ENCODE measurements at places on chromosomes 4 and X.

DNA sequence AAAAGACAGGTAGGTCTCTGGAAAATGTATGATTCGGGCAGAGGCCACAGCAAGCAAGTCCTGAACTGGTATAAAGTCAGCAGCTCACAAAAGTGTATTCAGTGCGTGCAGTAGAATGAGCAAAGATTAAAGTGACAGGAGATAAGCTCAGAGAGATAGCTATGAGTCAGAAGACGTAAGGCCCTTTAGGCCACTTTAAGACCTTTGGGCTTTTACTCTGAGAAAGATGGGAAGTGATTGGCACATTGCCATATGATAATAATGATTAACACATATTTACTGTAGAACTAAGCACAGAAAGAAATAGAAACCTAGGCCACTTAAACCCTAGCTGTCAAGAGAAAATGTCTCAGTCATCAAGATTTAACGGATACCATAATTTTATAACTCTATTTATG, 51.7 kb downstream of the TBCK start:
- DNase-seq, result no peak

GRCh38 chr4:169439244-169439643, 168.5 kb upstream of the SH3RF1 start:
- peak; percentile 39 for DNase-seq

DNA sequence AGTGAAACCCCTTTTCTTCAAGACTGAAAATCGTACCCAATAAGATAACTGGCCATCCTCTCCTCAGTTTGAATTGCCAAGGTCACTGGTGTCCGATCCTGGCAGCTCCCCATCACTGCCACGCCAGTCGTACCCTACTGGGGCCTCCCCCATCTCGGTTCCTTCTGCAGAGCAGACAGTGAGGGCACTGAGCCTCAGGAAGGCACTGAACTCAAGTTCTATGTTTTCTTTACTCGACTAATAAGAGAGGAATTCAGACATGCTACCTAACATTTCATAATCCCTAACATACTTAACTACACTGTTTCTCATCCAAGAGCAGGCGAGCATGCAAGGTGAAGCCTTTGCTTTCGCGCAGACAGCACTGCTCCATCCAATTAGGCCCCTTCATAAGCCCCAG, 23.4 kb downstream of the ZFYVE28 start:
- peak; percentile 54 for DNase-seq

DNA sequence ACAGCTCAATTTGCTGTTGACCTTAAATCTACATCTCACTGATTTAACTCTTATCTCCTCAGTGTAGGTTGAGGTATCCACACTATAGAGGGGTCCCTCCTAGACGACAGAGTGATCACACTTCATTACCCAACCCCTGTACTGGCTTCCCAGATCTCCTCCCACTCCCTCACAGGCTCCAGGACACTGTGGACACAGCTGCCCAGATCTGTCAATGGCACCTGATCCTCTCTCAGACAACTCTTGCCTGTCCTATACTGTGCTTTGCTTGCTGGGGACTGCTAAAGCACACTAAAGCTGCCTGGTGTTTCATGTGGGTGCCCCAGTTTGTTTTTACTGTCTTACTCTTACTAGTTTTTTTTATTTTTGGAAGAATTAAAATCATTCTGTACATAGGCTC, 27.9 kb downstream of the RAB40AL start:
- no peak for DNase-seq

DNA sequence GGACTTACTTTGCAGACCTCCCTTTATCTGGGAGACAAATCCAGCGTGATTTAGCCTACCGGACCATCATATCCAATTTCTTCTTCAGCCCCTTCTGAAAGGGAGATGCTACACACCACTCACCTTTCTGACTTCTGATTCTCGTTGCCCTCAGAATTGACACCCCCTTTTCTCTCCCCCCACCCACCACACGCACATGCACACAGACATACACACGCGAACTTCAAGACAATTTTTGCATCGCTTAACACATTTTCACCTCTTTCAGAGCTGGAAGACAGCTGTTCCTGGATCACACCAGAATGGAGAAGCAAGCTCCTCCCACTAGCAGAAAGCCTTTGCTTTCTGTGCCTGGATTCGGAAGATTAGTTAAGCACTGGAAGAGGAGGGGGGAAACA, 1.0 kb upstream of the SNCA start:
- peak; percentile 29 for DNase-seq

DNA sequence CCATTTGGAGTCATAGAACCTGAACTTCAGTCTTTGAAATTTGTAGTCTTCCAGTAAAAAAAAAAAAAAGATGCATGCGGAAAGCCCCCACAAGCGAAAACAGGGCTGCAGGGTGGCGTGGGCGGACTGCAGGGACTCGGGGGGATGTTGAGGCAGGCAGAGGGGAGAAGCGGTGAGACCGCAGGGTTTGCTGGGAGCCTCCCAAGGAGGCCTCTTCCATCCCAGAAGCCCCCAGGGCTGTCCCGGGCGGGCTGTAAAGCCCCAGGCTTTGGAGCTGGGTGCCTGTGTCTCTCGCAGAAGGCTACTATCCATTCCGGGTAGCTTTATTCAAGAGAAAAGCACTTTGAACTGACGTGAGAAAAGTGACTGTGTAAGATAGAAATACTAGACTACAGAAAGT, 46.7 kb upstream of the TADA2B start:
- DNase-seq, result no peak

- DNase-seq, result peak; percentile 47
These were observed 126.5 kb downstream of the REELD1 start for GRCh38 chr4:146340798-146341197.

DNA sequence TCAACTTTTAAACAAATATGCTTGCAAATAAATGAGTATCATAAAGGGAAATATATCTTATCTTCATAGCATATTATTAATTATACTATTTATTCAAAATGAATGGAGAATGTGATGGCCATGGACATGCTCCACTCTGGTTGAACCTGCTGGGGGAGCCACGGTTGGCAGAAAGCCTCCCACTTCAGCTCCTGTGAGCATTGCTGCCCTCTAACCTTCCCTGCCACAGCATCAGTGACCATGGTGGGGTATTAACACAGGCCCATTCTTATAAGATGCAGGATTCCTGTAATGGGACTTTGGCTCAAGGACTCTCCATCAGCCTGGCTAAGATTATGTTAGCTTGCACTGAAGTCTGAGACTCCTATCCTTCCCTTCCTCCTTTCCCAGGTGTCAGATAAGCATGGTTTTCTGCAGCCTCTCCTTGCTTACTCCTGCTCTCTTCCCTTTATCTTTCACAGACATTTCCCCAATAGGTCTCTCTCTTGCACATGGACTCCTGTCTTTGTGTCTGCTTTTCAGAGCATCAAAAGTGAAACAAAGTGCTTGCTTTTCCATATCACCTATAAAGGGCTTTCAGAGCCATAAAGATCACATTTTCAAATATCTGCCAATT, 4.9 kb upstream of the ABRAXAS1 start:
- DNase-seq, result no peak

DNA sequence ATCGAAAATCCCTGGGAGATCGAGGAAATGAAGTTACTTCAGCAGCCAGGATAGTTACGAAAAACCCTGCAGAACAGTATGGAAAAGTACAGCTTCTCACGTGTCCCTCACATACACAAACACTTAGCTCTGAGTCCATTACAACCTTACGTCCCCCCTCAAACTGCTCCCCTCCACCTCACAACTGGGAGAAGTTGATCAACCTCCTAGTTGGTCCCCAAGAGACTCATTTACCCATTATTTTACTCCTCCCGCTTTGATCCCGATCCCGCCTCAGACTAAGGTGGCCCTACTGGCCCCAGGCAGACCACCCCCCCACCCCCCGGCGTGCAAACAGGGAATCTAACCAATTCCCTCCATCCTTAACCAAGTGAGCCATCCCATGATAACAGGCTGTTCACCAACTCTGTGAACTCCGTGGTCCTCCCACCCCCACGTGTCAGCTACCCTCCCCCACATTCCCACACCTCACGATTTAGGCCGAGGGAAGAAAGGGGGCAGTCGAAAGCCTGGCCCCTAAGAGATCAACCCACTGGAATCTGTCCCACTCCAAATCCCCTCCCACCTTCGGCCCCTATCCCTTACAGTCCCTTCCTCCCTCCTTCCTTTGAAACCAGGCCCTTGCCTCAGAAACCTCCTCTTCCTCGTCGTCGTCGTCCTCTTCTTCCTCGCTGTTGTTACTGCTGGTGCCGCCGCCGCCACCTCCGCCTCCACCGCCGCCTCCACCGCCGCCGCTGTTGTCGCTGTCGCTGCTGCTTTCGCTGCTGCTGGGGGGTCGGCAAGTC, 755 bp downstream of the ANKRD17 start:
- DNase-seq, result peak; percentile 42

DNA sequence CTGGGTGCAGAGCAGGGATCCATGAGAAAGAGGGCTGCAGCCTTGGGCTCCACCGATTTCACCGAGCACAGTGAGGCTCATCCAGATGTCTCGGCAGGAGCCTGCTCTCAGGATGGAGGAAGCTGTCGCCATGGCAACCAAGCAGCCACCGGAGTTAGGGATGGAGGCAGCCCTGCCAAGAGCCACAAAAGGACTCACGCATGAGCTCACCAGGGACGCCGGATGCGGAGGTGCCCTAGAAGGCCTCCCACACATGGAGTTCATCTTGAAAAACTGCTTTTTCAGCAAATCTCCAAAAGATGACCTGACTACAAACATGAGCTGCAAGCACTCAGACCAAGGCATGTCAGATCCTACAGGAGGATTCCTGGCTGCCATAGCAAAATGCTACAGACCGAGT, 90.7 kb downstream of the WFS1 start:
- no peak for DNase-seq

All from fibroblast of pulmonary artery (primary cell).